Esophagus squamous epithelium (tissue), 5 donors: ENCODE measurements at places on chromosomes 3 and 15.

DNA sequence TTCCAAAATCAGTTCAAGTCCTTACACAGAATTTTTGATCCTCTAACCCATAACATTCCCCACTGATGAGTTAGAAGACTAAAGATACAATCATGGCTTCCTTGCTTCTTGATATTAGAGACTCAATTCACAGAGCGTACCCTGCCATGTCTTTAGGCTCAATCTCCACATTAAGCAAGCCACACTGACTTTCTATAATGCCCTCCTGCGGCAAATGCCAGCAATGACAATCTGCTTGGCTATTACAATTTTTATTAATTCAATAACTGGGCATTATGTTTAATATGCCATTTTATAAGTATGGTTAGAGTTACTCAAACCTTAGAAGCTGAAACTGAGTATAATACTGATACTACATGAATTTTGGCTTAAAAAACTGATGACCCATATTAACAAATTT lies 479.7 kb upstream of the NR2F2 start:
- DNase-seq, result no peak

- no peak for DNase-seq
These were observed 42.7 kb downstream of the HES1 start for GRCh38 chr3:194178669-194179068.

GRCh38 chr3:172084871-172085556 lies 45.6 kb downstream of the FNDC3B start:
- DNase-seq, result no peak

DNA sequence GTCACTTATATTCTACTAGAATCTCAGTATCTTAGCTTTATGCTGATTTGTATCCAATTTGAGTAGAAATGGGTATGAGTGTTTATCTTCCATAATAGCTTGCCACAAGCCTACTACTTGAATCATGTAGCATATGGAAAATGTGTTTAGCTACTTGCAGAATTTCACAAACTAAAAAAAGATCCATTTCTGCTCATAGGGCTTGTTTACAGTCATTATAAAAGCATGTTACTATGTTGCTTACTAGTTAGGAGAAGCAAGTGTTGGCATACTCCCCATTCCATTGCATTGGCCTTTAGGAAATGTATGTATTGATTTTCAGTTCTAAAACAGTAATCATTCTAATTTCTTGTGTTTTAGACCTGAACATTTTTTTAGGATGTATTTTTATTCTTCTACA lies 939.2 kb downstream of the NAALADL2 start:
- no peak for DNase-seq
